ENCODE measurements at places on chromosomes 1 and 21.

DNA sequence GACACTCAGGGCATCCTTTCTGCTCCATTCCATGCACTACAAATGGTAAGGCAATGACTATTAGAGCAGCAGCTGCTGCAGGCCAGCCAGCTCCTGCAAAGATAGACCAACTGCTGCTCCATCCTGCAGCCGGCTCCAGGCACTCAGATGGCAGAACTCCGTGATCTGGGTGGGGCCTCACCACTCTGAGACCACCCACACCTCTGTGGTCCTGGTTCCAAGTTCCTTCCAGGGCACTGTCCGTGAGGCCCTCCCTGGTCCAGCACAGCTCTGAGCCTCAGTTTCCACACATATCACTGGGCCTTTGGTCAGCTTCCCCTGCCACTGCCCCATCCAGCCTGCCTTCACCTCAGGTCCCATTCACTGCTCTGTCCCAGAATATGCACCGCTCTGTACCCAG is 114.7 kb downstream of the DMRTB1 start:
- no peak for DNase-seq

GRCh38 chr1:111795401-111795800 is 39.7 kb downstream of the DDX20 start:
- DNase-seq = no peak

DNA sequence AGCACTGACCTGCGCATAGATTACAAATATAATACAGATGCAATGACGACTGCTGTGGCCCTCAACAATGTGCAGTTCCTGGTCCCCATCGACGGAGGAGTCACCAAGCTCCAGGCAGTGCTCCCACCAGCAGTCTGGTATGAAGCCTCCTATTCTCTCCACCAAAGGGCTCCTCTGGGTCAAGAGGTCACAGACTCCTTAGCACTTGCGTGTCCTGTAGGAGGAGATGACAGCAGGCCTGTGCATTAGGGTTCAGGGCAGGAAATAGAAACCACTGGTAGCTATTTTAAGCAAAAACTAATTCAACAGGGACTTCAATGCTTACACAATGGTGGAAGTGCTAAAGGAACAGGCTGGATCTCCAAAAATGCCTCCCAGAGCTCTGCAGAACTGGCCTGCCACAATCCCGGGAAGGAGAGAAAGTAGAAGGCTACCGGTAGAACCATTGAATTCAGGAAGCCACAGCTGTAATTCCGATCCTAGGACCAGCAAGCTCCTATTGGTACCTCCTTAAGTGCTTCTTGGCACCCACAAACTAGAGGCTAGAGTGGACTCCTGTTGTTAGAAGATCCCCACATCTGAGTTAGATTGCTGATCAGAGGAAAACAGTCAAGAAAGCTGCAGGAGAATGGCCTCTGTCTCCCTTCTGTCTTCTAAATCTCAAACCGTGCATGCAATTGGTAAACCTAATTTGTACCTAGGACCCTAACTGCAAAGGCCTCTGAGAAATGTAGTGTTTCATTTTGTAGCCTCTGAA is 12.7 kb upstream of the DYNLT5 start:
- no peak for DNase-seq

DNA sequence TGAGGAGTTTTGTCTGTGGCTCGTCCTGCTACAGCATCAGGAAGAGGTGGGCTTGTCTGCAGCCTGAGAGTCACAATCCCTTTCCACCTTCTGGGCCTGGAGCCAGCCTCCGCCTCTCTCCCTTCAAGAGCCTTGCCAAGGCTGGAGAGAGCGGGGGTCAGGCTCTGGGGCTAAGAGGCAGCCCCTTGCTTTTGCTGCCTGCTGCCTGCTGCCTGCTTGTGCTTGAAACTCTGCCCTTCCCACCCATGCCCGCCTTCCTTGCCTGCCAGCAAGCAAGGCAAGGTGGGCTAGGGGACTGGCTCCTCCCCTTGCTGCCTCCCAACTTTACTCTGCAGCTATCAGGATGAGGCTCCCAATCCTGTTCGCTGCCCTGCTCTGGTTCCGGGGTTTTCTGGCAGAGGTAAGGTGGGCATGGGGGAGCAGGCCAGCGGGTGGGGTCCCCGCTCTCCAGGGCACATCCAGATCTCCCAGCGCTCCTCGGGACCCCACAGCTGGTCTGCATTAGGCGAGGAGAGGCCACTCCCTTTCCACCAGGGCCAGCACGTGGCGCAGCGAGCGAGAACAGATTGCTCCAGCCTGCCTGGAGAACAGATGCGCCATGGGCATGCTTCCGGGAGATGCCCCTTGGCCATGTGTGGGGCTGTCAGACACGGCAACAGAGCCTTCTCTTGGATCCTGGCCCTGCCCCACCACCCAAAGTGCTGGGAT is 7.5 kb upstream of the PTPN7 start:
- no peak for DNase-seq

GRCh38 chr1:230230273-230230672 is 163.2 kb downstream of the GALNT2 start:
- no peak for DNase-seq

DNA sequence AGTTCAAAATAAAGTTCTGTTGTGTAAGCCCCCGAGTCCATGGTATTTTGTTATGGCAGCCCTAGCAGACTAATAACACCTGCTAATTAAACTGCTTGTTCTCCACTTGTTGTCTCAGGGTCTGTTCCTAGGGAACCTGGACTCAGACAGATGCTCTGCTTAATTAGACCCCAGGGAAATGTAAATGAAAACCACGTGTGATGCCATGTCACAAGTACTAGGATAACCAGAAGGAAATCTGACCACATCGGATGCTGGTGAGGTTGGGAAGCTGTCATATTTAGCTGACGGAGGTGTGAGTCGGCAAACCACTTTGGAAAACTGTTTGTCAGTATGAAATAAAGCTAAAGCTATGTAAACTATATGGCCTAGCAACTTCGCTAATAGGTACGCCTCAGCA is 19.6 kb downstream of the EDN2 start:
- DNase-seq = no peak

DNA sequence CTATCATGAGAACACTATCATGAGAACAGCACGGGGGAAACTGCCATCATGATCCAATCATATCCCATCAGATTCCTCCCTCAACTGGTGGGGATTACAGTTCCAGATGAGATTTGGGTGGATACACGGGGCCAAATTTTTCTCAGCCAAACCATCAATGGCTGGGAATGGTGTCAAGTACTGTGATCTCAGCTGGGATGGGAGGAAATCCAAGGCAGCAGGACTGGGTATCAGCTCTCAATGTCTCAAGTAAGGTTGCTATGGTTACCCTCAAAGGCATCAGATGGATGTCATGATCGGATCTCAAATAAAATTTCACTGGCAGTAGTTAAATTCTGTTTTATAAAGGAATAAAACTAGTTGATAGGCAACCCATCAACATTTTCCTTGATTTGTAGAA is 399.0 kb downstream of the KCNT2 start:
- DNase-seq = no peak

- no peak for DNase-seq
Measured at GRCh38 chr1:161096015-161096414, 2.1 kb upstream of the KLHDC9 start.

GRCh38 chr1:84246213-84246612 is 55.3 kb upstream of the SAMD13 start:
- DNase-seq = no peak

DNA sequence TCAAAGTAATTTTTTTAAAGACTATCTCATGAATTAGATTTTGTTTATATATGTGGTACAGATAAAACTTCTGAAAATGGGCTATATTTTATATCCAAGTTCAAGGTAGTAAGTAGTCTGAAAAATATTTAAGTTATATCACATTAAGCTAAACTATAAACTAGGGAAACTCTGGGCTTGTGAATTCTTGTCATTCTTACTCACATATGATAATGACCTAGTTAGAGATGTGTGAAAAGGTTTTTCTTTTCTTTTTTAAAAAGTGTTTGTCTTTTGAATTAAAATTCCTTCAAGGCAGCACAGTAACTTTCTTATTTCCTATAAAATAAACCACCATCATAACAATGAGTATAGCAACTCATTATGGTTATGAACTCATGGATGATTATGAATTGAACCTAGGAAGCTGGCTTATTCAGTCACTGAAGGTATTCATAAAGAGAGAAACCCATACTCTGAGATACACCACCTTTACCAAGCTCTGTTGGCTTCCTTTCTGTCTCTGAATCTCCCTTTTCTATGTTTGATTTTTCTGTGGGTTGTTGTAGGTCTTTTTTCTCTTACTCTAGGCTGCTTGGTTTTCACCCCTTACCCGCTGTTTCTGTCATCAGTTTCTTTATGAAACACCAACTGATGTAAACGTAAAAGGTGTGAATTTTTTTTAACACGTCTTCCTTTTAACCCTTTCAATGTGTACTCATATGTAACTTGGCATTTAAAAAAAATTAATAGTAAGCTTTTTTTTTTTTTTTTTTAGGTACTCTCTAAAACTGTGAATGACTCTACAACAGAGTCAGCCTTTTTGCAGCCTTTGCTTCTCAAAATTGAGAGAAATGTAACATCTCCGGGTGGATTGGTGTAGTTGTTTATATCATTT is 25.2 kb downstream of the IL12RB2 start:
- DNase-seq = no peak

Data from SHP77 (cell line).